Mesenteric fat pad (tissue), 1 donor: ENCODE measurements at places on chromosomes 2 and 18. TPM values are rescaled to one million over a fixed set of nuclear protein-coding genes. Genes with fewer than 3 reads are reported as not detected.

The SCG2 gene
- 0.19 TPM for total RNA-seq

The CD226 gene
- total RNA-seq, result 1.4 TPM

The PSD4 gene
- 13.2 TPM for total RNA-seq

The SAG gene
- total RNA-seq, result not detected

The IL36A gene
- total RNA-seq, result not detected

The HOXD8 gene
- total RNA-seq, result 13.3 TPM

The DYSF gene
- total RNA-seq, result 54.1 TPM

The DNER gene
- 1.3 TPM for total RNA-seq

The TCF23 gene
- 0.48 TPM for total RNA-seq

The IL36RN gene
- not detected for total RNA-seq

The MAPK4 gene
- total RNA-seq, result not detected

The LCT gene
- 0.77 TPM for total RNA-seq

The TSHZ1 gene
- 20.9 TPM for total RNA-seq

The SCN7A gene
- 0.42 TPM for total RNA-seq

DNA sequence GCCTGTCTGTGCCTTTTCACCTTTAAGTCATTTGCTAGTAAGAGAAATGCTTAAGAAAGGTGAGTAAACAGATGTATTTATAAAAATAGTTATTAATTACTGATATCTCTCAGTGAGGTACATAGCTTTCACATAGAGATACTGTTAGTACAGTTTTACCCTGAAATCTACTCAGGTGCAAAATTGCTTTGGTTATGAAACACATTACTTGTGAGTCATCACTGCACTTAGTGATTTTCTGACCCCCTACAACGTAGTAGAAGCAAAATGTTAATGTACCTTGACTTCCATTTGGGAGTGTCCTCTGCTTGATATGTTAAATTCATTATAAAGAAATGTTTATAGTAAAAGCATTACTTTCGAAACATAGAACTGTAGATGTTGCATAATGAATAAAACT lies 6.5 kb downstream of the GLS start:
- DNase-seq, result no peak

DNA sequence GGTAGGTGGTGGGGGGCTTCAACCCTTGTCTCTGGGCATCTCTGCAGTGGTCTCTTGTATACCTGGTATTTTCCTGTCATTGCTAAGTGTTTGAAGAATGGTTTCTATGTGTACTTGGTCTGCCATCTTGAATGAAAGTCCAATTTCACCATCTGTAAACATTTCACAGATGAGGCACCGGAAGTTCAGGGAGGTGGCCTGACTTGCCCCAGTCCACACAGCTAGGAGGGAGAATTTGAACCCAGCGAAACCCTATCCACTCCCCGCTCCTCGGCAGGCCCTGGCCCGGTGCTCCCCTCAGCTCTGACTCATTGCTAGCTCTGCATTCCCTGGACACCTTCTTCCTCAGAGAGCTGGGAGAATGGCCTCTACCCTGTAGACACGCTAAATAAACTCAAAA lies 30.5 kb downstream of the ZAP70 start:
- peak; percentile 39 for DNase-seq

GRCh38 chr2:239873656-239874635 lies 151.2 kb downstream of the NDUFA10 start:
- DNase-seq, result no peak

- no peak for DNase-seq
These were observed 14.3 kb downstream of the ARHGEF4 start for GRCh38 chr2:130850788-130851623.

- no peak for DNase-seq
These were observed 75.6 kb downstream of the DCDC2C start for GRCh38 chr2:3778851-3779495.

DNA sequence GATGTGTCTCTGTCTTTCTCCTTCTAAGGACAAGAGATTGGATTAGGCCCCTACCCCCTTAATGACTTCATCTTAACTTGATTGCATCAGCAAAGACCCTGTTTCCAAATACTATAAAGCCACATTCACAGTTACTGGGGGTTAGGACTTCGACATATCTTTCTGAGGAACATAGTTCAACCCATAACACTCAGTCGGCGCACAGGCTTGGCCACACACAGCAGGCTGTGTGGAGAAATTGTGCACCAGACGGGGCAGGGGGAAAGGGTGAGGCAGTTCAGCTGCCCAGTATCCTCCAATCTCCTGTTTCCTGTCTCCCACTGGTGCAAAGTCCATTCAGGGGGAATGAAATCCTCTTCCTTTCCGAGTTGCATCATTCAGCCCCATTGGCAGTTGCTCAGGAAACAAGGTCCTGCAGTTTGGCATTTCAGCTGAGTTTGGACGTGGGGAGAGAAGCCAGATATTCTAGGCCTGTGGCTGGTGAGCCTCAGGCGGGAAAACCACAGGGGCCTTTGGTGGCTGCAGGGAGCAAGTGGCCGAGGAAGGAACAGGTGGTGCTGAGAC lies 9.4 kb upstream of the RAPGEF4 start:
- DNase-seq, result no peak

- no peak for DNase-seq
These were observed 17.7 kb downstream of the NFATC1 start for GRCh38 chr18:79413426-79413825.

DNA sequence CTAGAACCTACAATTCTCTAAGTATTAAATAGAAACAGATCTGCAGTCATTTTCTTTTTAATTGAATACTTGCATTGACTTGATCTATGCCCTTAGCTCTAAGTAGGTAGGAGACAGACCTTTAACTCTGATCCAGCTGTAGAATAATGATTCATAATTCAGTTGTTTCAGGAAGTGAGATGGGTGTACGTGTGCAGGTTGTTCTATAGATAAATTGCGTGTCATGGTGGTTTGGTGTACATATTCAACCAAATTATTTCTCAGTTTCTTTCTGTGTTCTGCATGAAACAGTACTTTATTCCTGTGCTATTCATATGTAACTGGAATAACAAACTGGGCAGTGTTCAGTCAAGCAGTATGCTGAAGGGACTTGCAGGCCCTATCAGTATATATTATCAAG lies 34.3 kb upstream of the CD226 start:
- DNase-seq, result no peak

GRCh38 chr18:34339155-34339554 lies 114.4 kb upstream of the NOL4 start:
- DNase-seq, result no peak

DNA sequence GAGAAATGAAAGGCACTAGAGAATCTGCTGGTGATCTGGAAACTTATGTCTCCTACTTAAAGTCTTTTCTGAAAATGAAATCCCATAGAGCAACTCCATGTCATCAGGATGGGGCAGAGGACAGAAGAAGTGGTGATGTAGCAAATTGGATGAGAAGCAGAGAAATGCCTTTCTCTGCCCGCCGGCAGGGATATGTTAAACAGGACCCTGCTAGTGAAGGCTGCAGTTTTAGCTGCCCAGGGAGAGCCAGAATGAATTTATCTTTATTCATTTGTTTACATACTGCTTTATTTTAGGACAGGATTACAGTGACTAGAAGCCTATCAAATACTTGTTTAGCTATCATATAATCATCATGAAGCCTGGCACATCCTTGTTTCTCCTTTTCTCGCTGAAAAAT lies 247.0 kb downstream of the DOK6 start:
- DNase-seq, result no peak

- DNase-seq, result no peak
These were observed 170.7 kb downstream of the ZNF804A start for GRCh38 chr2:184769023-184769422.

- no peak for DNase-seq
These were observed 311.6 kb upstream of the PIK3C3 start for GRCh38 chr18:41643427-41643826.

- DNase-seq, result no peak
These were observed 73.3 kb upstream of the KLF7 start for GRCh38 chr2:207238831-207239701.

DNA sequence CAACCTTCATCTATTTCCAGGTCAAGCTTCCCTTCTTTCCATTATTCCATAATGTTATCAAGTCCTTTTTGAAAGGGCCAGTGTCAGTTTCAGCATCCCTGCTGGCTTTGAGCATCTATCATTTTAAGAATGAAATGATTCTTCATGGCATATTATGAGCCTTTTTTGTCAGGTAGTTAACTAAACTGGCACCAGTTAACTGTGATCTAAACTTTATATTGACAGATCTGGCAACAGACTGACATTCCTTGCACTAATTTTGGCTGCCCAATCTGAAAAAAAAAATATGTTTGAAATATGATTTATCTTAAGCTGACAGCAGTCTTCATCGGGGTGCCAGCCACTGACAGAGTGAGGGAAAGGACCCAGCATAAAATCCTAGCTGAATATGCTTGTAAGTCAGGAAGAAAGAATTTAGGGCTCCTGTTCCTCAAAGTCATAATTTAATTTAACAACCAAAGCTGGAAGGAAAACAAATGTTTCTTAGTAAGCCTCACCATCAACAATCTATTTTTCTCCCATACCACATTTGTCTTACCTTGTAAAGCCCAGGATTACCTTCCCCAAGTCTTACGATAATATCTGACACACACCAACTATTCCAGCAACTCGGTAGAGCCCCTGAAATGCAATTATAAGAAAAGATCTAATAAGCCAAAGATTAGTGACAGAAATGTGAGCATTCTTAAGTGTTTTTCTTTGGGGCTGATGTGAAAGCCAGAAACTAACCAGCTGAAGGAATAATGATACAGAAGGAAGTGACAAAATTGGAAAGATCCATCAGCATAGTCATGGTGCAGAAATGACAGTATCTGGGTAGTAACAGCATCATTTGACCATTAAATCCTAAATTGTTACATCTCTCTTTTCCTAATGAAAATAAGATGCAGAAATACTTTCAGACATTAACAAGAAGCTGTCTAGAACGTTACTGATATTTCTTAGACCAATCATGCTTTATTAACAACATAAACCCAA lies 228.1 kb downstream of the RBM43 start:
- DNase-seq, result no peak

GRCh38 chr2:163364736-163365135 lies 371.1 kb downstream of the FIGN start:
- no peak for DNase-seq

DNA sequence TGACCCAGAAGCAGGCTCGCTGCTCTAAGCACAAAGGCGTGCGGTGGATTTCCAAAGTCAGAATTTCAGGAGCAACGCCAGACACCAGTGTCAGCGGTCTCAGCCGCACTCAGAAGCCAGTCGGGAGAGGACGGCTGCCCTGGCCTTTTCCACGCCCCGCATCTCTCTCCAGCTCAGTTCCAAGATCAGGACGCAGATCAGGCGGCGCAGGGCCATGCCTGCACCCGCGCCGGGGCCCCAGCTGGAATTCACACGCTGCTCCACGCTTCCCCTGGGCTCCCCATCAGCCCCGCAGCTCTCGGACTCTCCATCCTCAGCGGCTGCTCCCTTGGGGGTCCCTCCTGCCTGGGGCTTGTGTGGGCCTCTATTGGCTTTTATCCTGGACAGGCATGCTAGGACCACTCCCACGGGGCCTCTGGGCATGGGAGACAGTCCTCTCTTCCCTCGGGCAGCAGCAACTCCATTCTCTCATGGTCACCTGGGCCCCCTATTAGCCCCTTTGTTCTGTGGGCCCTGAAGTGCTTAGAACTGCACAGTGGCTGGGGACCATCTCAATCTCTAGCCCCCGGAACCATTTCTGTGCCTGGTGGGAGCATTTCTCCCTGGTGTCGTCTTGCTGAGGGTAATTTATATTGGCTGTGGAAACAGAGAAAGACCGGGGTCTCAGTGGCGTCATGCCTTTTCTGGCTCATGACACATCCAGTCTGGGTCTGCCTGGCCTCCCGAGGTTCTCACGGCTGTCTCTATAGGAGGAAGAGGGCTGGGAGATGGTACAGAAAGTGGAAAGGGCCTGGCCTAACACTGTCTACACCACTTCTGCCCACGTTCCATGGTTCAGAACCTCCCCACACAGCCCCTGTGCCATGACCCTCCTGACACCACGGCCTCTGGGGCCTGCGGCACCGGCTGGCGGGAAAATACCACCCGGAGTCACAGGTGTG lies 14.9 kb upstream of the TMEM18 start:
- DNase-seq, result no peak

- DNase-seq, result no peak
These were observed 40.6 kb upstream of the MRPL19 start for GRCh38 chr2:75605770-75606529.

DNA sequence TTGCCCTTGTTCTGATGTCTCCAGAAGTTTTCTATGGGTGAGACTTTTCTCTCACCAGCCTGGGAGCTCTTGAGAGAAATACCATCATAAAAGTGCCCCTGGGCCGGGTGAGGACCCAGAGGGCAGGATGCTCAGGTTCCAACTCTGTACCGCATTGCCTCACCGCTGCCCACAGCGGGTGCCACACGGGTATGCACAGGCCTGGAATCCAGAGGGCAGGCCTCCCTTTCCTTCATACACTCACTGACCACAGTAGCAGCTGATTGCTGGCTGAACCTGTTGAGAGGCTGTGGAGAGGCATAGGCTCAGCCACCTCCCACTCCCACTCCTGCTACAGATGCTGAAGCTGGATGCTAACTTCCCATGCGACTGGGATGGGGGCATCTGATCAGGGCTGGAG lies 293.8 kb downstream of the CYP26B1 start:
- peak; percentile 45 for DNase-seq

GRCh38 chr18:51195086-51195450 lies 2.4 kb downstream of the MEX3C start:
- no peak for DNase-seq

DNA sequence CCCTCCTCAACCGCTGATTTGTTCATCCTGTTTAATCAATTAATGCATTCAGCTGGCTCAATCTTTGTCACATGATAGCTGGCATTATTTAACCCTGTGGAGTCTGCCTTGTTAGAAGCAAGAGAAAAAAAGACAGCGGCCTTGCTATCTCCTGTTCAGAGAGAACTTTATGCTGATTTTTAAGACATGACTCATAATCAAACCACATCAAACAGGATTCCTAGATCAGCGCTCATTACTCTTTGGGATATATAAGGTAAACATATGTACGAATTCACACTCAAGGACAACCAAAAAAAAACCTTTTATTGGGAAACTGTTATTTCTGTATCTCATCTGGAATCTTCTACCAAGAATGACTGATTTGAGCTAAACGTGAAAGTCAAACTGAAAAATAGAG lies 195.1 kb downstream of the C1D start:
- DNase-seq, result no peak
